Activated CD4-positive, alpha-beta T cell treated with anti-CD3 and anti-CD28 coated beads, Interleukin-2, amount 50 U/mL, for 24 hours (primary cell): ENCODE measurements at places on chromosomes 5 and 9.

- DNase-seq, result no peak
These were observed 65.5 kb downstream of the RORB start for GRCh38 chr9:74562611-74563010.

DNA sequence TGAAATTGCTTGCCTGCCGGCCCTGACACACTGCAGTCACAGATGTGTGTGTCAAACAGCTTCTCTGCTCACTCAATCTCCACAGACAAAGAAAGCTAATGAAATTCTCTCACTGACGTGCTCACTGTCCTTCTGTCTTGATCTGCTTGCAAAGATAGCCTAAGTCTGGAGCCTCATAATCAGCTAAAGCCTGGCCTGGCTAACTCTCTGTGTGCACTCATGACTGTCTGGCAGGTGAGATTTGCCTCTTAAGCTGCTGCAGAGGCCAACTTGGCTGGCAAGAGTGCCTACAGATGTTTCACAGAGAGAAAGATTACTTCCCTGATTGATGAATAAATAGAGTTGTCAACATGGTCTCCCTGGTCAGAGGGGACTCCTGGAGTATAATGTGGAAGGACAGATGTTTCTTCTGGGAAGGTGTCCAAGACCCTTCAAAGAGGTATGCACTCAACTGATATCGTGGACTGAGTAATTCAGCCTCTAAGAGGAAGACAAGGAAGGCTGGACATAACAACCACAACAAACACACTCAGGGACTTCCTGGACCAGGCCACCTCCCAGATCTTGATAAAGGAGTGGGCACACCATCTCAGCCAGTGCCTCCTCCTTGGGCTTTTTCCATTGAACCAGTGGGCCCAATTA is 362.0 kb downstream of the SPOCK1 start:
- no peak for DNase-seq

- DNase-seq, result no peak
These were observed 51.2 kb downstream of the USP20 start for GRCh38 chr9:129886226-129887174.

GRCh38 chr5:38590838-38591522 is 34.5 kb upstream of the LIFR start:
- no peak for DNase-seq

DNA sequence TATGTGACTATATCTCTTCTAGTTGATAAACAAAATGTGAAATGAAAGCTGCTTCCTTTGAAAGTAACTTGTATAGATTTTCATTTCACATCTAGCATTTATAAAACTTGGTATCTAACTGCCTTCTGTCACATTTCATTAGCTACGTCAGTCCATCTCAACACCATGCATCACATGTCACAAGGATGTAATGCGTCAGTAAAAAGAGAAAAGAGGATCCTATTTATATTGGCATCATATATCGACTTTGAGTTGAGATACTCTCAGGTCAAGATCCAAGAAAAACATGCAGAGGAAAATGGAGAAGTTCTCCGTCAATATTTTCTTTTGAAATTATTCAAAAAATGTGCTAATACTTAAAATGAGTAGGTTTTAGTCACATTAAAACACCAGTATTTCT is 1211.2 kb downstream of the EFNA5 start:
- no peak for DNase-seq

GRCh38 chr9:85892401-85892800 is 48.5 kb upstream of the NAA35 start:
- no peak for DNase-seq

- DNase-seq, result no peak
These were observed 64.4 kb downstream of the FAM114A2 start for GRCh38 chr5:153974131-153974812.

GRCh38 chr9:130239741-130240241 is 25.8 kb upstream of the HMCN2 start:
- DNase-seq, result no peak

DNA sequence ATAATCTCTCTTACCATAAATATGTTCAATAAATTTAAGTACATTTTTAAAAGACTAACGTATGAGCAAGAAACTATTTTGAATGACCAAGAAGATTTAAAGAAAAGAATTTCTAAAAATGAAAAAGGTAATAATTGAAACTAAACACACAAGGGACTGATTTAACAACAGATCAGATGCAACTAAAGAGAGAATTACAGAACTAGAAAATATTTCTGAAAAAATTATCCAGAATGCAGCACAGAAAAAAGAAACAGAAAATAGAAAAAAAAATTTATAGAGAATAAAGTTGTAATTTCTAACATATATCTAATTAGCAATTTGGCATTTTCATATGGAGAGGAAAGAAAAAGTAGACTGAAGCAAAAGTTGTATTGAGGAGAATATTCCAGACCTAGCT is 269.3 kb downstream of the TLE1 start:
- DNase-seq, result no peak

GRCh38 chr9:71741926-71742648 is 26.2 kb downstream of the CEMIP2 start:
- no peak for DNase-seq

- no peak for DNase-seq
These were observed 3.2 kb upstream of the MAP3K1 start for GRCh38 chr5:56812110-56812509.

DNA sequence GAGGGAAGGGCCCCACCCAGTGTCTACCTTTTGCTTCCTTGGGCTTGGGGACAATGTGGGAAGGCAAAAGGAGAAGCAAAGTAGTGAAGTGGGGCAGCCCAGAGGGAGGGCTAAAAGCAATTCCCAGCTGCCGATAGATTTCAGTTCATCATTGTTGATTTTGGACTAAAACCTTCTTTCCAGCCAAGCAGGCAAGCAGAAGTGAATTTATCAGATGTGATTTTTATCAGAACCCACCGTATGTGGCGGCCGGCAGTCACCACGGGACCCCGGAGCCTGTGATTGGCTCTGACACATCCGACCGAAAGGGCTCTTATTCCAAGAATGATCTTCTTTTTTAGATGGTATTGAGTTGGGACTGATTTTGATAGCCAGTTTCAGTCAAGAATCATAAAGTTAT is 559.9 kb downstream of the PSAT1 start:
- DNase-seq, result no peak

DNA sequence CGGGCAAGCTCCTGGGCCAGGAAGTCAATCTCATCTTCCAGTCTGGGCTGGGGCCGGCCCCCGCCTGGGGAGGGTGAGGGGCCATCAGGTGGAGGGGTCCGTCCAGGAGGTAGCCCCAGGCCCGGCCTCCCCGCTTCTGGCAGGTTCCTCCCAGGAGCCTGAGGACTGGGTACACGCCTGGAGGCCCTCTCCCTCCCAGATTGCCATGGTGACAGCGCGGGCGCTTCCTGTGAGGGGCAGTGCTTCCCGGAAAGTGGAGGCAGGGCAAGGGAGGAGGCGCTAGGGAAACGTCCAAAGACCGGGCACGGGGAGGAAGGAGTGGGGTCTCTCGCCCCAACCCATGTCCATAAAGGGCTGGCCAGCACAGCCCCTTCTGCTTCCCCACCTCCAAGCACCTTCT is 4.9 kb downstream of the NPDC1 start:
- DNase-seq, result no peak

DNA sequence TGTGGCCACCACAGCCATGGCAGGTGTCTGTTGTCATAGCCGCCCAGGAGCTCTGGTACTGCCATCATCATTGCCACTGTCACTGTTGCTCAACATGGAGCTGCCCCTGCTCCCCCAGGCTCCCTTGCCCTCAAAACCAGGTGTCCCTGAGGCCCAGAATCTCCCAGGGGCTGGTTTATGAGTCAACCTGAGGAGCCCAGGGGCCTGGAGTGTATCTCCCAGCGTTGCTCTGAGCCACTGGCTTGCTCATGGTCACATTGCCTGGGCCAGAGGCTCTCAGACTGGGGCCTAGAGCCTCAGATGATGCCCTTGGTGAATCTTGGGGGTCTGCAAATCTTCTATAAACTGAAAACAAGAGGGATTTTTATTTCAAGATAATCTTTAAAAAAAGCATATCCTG is 24.7 kb upstream of the TBC1D2 start:
- no peak for DNase-seq

GRCh38 chr5:83516377-83516776 is 44.8 kb downstream of the VCAN start:
- DNase-seq, result no peak

DNA sequence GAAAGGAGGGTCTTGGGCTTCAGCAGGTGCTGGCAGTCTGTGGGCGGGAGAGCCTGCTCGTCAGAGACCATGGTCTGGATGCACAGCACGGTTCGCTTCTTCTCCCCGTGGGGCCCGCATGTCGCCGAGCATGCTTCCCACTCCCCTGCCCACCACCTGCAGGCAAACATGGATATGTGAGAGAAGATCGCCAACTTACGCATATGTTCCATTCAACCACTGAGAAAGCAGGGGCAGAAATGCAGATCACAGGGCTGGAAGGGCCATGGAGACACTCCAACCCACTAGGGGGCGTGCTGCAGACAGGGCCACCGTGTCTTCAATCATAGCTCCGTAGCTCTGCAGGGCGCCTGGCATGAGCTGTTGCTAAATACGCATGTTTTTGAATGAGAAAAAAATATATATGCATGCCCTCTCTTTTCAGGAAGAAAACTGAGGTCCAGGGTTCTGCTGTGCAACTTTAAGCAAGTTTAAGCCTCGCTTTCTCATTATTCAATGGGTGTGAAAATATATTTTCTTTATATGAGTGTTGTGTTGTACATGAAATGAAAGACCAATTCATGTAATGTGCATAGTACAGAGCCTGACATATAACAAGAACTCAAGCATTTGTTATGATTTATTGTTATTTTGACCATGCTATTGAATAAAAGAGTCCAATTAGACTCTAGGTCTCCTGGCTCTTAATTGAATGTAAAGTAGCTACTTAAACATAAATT is 148.0 kb downstream of the TARS1 start:
- no peak for DNase-seq

DNA sequence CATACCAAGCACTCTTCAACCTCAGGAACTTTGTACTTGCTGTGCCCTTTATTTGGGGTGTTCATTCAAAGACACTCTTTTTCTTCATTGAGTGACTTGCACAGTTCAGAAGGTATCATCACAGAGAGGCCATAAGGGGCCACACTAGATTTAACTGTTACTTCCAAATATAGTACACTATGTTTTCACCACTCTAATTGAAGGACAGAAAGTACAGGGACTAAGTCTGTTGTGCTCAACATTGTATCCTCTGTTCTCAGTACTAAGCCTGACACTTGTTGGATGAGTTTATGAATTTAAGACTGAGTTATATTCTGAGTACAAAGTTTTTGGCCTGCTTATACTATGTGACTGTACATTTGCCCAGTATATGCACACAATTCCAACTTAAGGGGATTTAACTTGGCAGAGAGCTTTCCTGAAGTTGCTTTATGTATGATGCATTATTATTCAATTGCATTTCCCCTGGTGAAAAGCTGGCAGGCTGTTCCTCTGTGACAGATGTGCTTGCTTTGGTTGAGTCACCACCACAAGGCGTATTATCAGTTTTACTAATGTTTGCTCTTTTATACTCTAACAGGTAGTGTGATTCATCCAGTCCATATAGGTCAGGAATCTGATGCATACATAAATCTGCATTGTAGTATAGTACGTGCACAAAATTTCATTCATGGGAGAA is 714.8 kb downstream of the TLR4 start:
- no peak for DNase-seq

DNA sequence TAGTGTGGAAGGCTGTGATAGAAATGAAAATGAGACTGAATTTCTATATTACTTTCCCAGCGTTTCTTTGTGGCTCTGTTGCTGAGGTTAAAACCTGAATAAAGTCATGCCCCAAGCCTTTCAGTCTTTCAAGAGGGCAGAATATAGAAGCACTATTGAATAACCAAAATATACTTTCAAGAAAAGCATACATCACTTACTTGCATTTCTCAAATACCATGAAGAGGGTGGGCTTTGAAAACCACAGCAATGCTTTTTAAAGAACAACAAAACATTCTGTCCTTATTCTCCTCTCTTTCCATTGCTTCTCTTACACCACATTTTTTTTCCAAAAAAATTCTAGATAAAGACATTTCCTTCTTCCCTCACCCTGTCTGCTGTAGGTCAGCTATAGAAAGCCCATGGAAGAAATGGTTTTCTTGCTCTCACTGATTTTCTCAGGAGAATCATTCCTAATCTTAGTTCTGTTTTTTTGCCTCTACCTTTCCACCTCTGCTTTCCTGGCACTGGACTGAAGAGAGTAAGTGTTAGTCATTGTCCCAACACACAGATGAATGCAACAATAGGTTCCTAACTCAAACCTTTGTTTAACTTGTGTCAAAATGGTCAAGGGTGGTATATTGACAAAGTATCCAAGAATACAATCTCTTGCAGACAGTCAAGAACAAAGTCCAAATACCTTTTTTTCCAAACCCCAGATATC is 51.6 kb downstream of the NUDT12 start:
- no peak for DNase-seq

GRCh38 chr9:79471580-79472543 is 99.9 kb upstream of the TLE4 start:
- no peak for DNase-seq

GRCh38 chr9:31542384-31543055 is 841.9 kb upstream of the ACO1 start:
- DNase-seq, result peak; percentile 4

GRCh38 chr9:121232251-121232650 is 30.6 kb upstream of the RAB14 start:
- no peak for DNase-seq

DNA sequence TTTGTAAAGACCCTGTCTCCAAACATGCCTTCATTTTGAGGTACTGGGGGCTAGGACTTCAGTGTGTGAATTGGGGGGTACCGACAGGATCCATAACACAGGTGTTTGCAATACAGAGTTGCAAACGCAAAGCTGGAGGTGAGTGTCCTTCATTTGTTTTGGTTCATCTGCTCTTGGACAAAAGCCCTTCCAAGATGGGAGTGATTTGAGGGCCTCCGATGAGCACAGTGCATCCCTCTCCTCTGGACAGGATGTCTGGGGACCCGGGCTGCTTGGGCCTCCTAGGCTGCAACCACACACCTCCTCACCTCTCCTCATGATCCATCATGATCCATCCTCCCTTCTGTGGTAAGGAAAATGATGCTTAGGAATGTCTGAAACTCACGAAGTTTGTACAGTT is 23.8 kb downstream of the FGD3 start:
- DNase-seq, result no peak

GRCh38 chr9:128385496-128386460 is 14.6 kb downstream of the URM1 start:
- no peak for DNase-seq
